ENCODE measurements at places on chromosomes 2 and 18.

DNA sequence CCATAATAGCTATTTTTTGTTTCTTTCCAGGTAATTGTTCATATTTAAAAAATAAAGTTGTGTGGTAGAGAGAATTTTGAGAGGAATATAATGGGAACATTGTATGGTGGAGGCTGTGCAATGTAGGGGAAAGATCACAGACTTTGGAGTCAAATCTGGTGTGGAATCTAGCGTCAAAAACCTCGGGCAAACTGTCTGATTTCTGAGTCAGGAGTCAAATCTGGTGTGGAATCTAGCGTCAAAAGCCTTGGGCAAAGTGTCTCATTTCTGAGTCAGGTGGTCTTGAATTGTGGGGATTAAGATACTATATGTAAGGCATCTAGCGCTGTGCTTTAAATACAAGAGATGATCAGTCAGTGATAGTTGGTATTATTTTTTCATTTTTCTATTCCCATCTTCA, 5.1 kb downstream of the PTPN4 start:
- no peak for DNase-seq

DNA sequence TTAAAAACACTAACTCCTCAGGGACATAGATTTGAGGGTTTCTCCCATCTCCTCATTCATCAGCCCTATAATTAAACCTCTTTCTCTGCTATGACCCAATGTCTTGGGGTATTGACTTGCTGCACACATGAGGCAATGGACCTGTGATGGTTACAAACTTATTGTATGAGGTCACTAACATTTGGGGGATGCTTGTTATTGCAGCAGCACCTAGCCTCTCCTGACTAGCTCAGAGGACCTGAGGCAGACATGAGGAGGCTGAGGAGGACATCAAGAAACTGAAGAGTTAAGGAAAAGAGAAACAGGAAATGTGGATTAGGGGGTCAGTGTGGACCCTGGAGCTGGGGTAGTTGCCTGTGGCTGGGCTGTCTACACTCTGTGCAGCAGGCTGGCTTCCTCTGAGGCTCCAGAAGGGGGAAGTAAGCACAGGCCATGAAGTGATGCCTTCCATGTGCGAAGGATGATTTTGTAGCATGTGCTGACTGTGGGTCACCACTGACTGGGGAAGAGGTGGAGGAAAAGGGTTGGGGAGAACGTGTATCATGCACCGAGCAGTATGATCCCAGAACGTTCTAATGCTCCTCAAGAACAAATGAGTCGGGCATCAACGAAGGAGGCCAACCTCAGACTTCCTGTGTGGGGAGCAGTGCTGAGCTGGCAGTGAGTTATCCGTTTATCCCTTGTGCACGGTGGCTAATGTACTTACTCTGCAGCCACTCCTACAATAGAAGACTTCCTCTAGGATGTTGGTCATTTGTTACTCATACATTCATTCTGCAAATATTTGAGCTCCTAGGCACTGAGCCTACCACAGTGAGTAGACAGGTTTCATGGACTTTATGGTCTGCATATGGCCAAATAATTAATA, 42.1 kb upstream of the RFX8 start:
- peak; percentile 11 for DNase-seq

DNA sequence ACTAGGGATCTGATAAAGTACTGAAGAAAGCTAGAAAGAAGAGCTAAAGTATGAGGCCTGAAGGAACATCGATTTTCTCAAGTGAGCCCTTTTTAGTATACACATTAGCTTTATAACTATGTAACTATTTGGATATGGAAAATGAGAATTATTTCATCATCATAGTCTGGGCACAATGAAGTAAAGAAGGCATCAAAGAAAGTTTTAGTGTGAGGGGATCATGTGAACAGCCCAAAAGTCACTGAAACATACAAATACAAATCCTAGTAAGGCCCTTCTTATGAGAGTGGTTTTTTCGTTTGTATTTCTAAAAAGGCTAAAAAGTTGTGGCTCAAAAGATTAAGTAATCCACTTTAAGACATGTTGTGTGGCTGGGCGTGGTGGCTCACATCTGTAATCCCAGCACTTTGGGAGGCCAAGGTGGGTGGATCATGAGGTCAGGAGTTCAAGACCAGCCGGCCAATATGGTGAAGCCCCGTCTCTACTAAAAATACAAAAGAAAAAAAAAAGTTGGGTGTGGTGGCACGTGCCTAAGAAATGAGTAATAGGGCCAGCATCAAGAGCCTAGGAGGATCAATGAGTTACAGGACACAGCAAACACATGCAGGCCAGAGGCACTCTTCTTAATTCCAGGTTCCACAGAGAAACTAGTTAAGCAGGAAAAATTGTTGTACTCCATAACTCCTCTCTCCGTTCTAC, 61.9 kb downstream of the PUM2 start:
- no peak for DNase-seq

DNA sequence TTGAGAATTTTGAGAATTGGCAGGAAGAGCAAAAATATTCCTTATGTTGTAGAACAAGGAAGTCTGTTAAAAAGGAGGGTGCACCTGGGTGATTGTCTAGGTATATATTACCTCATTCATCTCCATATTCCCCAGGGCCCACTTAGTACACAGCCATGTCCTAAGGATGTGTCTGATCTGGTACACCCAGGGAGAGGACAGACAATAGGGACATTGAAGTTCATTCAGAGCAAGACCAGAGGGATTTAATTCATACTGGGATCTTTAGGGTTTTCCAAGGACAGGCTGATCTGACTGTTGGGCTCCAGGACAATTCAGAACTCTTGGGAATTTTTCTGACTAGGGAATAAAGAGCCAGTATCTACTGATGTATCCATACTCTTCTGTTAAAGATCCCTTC, 112.1 kb downstream of the PHLPP1 start:
- DNase-seq = no peak

- DNase-seq = no peak
These were observed 247.4 kb upstream of the RAB6C start for GRCh38 chr2:129731907-129732629.

- no peak for DNase-seq
These were observed 36.6 kb upstream of the TANK start for GRCh38 chr2:161123531-161124030.

GRCh38 chr2:50765146-50765545, 266.8 kb downstream of the NRXN1 start:
- DNase-seq = no peak

DNA sequence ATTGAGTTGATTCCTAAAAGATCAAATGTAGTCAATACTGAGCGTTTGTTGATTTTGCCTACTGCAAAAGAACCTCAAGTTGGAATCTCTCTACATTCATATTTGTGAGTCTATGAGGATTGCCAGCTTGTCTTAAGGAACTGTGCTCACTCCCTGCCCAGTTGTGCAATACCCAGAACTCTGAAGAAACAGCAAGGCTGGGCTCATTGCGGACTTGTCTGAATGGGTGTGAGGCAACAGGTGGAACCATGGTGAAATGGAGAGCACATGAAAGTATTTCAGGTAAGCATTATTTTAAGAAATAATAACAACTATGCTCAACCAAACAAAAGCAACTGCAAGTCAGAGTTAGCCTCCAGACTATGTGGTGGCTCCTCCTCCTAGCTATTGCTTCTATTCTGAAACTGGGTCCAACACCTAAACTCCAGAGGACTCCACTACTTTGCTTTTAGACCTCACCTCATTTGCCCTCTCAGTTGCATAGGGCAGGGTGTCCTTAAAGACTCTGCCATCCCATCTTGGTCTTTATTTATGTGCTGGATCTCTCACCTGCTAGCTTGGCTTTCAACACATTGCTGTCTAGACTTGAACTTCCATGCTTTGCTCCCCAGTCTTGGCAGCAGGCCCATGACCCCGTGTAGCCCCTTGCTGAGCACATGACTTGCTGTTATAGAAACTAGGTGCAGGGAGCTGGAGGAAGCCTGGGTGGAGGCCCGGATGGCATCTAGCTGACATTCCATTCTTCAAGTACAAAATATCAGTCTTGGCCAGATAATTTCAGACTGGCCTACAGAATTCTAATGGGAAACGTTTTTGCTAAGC, 94.8 kb upstream of the ARL5A start:
- DNase-seq = no peak

DNA sequence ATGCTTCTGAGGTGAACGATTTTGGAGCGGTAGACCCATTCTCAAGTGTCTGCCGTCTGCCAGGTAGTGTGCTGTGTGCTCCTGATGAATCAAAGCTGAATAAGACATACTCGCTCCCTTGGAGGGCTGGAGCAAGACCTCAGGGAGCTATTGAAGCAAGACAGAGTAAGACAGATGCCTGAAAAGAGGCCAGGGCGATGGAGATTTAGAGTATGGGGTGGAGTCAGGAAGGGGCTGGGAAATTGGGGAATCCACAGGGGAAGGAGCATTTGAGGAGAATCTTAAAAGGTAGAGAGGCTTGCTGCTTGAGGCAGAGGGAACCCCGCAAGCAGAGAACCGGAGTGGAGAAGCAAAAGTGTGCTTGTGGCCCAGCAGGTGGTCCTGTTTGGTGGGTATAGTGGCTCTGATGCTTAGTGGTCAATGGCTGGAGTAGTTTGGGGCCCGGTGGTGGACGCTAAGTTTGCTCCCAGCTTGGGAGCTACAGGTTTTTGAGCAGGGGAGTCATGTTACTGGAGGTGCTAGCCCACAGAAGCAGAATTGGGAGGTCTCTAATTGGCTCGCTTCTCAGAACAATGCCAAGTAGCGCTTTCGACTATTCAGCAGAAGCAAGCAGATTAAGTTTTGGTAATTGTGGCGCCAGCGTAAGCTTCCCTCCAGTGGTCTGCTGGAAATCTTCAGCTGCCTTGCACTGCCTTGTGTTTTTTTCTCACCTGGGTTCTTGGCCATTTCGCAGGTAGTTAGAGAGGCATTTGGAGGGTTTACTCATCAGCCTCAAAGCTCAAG, 2.0 kb downstream of the CNNM4 start:
- no peak for DNase-seq

DNA sequence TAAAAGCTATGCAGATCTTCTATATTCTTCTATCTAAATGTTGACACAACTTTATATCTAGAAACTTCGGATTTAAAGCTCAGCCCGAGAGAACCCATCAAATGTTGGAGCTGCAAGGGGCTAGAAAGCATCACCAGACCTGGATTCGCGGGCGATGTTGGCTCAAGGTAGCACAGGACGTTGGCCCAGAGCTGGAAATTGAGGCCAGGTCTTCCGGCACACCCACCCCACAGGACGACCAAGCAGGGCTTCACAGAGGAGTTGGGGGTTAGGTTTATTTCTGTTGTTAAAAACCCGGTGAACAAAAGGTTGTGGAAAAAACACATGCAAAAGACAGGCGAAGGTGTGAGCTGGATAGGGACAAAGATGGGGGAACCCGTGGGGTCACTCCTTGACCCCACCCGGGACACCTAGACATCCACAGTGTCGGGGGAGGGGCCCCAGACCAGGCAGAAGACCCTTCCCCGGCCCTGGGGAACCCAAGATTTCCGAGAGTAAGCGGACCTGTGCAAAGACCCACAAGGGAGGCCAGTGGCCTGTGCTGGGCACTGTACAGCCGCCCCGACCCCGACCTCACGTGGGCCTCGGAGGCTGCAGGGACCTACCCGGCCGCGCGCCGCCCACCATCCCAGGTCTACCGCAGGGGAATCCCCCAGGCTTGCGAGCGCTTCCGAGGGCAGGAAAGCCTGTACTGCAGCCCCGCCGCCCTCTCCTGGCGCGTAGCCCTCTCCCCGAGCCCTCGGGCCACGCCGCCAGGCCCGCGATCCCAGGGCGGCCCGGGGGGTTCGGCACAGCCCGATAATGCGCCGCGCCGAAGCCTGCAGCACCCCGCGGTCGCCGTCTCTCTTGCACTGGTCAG, 1.8 kb upstream of the AGBL5 start:
- peak; percentile 47 for DNase-seq

DNA sequence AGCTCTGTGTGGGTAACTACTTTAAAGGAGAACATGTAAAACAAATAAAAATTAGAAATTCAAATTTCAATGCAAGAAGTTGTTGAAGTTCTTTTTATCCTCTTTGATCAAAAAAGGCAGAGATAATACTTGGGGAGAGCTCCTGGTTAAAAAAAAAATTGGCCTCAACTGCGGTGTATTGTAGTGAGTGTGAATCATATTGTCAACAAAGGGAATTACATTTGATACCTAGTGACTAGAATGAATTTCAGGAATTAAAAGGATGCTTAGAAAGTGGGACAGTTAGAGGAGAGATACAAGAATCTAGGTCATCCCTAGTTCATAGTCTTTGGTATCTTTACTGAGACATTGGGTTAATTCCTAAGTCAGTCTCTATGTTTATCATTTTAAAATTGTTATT, 473.0 kb downstream of the CCDC85A start:
- no peak for DNase-seq

DNA sequence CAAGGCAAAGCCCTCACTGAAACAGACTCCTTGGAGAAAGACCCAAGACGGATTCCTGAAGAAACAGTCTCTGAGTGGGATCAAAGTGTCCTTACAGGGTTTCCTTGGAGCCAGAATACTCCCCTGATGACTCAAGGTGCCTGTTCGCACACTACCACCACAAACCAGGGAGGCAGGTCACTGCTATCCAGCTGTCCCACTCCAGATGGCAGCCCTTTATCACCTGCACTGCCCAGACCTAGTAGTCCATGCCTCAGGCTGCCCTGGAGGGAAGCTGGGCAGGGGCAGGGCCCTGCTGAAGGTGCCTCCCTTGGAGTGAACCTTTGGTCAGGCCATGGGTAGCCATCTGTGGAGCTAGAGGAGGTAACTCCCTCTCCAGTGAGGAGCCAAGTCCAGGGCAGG, 34.1 kb downstream of the TRABD2A start:
- no peak for DNase-seq

DNA sequence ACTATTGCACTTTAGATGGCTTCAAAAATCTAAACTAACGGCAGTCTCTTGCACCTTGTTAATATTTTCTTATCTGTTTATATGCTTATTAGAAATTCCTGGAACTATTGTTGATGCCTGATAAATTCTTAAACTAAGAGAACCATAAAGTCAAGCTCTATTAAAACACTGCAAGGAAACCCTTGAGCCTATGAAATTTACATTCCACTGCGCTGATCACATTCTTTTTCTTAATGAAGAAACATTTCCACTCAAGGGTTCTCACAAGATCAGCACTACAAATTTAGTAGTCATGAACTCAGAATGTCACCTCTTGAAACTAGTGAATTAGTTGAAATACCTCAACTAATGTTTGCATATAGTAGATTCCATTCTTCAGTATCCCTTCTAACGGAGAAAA, 331.8 kb upstream of the SLC8A1 start:
- DNase-seq = no peak

GRCh38 chr18:79250301-79250981, 145.3 kb upstream of the NFATC1 start:
- no peak for DNase-seq

DNA sequence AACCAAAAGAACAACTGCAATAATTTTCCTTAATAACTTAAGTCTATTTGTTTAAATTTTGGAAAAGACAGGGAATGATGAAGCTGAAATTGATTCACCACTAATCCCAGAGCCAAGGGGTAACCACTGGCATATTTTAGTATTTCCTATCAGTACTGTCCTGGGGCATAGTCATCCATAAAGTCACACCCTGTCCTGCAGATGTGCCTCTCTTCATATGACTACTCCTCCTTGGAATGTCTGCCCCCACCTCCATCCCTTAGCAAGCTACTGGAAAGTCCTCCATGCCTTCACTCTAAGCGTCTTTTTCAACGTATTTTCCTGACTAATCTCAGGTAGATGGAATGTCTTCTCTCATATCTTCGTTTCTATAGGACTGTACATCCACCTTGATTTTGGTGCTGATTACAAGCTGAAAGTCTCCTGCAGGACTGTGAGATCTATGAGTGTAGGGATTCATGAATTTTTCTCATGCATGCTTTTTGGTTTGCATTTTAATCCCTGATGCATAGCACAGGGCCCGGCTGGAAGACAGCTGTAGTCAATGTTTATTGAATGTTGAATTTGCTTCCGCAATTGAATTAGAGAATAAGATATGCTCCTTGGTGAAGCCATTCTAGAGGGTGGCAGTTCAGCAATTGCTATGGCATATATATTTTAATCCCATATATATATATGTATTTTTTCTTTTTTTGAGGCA, 85.6 kb downstream of the MOGAT1 start:
- no peak for DNase-seq

GRCh38 chr2:229980431-229981184, 58.3 kb downstream of the FBXO36 start:
- DNase-seq = no peak

Data from stimulated activated CD4-positive, alpha-beta T cell treated with anti-CD3 and anti-CD28 coated beads, Interleukin-12 subunit alpha, Interleukin-12 subunit beta, amount 100 ng/mL, for 24 hours (primary cell).